ENCODE measurements at places on chromosomes 11 and 22.
A peak's percentile ranks its signal among the peaks of the same experiment; 100 is the strongest.

DNA sequence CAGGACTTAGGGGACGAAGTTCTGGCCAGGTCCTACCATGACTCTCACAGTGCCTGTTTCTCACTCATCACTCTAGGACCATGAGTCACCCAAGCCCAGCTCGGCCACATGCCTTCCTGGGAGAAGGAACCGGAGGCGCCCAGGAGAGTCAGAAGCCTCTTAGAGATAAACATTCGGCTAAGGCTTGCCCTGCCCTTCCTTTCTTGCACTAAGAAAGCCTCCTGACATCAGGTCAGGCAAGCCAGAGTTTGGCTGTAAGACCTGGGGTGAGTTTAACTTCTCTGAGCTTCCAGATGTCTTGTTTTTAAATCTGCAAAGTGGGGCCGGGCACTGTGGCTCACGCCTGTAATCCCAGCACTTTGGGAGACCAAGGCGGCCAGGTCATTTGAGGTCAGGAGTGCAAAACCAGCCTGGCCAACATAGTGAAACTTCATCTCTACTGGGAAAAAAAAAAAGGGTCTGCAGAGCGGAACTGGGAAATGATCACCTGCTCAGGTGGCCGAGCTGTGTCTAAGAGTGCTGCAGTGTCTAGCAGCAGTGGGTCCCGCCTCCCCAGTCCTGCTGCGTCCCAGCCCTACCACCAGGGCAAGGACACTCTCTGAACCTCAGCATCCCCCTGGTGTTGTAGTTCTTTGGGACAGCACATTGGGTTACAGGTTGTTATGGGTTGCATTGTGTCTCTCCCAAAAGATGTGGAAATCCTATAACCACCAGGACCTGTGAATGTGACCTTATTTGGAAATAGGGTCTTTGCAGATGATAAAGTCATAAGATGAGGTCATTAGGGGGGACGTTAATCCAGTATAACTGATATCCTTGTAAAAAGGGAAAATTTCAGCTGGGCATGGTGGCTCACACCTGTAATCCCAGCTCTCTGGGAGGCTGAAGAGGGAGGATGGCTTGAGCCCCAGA is 1.8 kb upstream of the CARS1 start:
- DNase-seq: no peak

- DNase-seq: peak; percentile 87
Observed at GRCh38 chr11:67613960-67614715, 7.4 kb downstream of the NDUFV1 start.

- DNase-seq: no peak
Observed at GRCh38 chr11:2559527-2560311, 114.9 kb downstream of the KCNQ1 start.

- DNase-seq: no peak
Observed at GRCh38 chr22:34797826-34798225, 268.1 kb upstream of the ISX start.

GRCh38 chr22:44273175-44273574 is 39.6 kb downstream of the SHISAL1 start:
- no peak for DNase-seq
